Frontal cortex (tissue), 4 donors: ENCODE measurements at places on chromosomes 5 and 9. TPM values are rescaled to one million over a fixed set of nuclear protein-coding genes. Genes with fewer than 3 reads are reported as not detected.

DNA sequence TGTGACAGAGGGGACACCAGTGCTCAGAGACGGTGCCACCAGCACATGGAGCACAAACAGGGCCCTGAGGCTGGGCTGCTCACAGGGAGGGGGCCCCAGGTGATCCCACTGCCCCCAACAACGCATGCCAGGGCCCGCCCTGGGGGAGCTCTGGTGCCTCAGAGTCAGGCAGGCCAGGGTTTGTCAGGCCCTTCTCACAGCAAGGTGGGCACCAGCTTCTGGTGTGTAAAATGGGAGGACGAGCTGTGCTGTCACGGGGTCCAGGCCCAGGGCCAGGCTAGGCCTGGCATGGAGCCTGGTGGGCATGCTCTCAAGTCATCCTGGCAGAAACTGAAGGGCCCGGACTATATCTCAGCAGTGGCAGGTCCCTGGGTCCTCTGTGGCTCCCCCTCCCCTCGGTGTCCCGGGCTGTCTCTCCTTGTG, 34.5 kb downstream of the PRRT1B start:
- no peak for DNase-seq

Gene BAAT
- total RNA-seq: under 0.01 TPM

Gene SEMA6A
- total RNA-seq: 15.5 TPM

Gene ARL14EPL
- total RNA-seq: not detected

Gene FBP2
- not detected for total RNA-seq

Gene LHX2
- 73.0 TPM for total RNA-seq

GRCh38 chr5:179906294-179906794, 1.4 kb downstream of the TBC1D9B start:
- DNase-seq: no peak

- DNase-seq: no peak
Observed at GRCh38 chr5:28084069-28084468, 1045.7 kb upstream of the CDH9 start.

Gene GARIN3
- total RNA-seq: not detected

DNA sequence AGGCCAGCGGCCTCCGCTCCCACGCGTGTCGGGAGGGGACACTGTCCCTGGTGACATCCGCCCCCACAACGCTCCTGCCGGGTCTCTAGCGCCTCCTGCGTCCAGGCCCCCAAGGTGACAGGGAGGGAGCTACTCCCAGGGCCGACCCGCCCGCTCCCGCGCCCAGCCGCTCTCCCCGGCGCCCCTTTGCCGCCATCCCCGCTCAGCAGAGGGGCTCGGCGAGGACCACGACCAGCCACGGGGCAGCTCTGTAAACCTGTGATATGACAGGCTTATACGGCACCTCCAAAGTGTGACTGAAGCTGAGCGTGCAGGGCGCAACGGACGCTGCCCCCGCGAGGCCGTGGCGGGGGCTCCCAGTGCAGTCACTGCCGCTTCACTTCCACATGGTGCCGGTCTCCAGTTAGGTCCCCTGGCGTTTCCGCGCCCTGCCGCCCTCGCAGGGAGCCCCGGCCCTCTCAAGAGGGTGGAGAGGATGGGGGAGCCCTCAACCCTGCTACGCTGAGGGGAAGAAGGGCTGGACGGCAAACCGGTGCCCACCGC, 978 bp upstream of the ADCY2 start:
- no peak for DNase-seq

DNA sequence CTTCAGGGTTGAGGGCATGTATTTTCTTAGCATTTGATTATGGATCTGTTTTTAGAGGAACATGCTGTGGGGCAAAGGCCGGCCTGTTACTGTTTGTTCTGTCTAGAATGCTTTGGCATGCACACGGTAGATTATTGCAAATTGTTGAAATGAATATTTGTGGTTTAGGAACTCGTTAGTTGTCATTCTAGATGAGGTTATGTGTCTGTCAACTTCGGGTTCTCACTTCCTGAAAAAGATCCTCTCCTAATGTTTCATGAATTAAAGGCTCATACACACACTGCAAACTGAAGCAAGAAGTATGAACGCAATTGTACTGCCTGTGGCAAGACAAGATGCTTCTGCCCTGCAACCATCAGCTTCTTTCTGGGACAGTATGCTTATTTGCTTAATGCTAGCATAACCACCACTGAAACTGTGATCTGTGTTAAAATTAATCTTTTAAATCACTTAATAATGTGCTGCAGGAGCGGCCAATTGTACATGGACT, 99.6 kb downstream of the BASP1 start:
- no peak for DNase-seq

GRCh38 chr9:131754846-131755245, 15.0 kb upstream of the RAPGEF1 start:
- DNase-seq: no peak

DNA sequence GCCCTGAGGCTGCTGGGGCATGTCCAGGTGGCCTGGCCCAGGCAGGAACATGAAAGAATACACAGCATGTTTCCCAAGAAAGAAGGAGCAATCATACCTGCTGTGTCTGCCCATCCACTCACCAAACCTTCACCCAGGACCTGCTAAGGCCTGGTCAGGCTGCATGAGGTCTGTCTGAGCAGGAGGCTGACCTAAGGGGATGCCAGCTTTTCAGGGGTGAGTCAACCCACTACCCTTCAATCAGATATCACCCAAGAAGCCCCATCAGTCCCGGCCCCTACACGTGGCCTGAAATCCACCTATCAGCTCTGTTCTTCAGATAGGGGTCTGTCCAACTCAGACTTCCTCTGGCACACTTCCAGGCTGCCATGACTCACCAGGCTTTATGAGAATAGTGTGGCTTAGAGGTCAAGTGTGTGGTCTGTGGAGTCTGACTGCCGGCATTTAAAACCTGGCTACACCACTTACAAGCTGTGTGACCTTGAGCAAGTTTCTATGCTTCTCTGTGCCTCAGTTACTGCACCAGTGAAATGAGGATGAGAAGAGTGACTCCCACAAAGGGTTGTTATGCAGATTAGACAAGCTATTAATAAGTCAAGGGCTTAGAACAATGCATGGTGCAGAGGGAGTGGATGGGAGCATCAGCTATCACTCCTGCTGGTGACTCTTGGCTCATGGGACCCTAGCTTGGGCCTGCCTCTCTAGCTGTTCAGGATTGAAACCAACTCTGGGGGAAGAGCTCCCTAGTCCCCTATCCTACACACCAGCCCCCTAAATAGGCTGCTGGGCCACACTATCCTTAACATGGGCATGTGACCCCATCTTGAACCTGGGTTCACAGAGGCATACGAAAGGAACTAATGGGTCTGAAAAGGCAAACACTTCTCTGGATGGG, 130.3 kb downstream of the PAX5 start:
- DNase-seq: no peak

Gene IL9
- total RNA-seq: not detected

DNA sequence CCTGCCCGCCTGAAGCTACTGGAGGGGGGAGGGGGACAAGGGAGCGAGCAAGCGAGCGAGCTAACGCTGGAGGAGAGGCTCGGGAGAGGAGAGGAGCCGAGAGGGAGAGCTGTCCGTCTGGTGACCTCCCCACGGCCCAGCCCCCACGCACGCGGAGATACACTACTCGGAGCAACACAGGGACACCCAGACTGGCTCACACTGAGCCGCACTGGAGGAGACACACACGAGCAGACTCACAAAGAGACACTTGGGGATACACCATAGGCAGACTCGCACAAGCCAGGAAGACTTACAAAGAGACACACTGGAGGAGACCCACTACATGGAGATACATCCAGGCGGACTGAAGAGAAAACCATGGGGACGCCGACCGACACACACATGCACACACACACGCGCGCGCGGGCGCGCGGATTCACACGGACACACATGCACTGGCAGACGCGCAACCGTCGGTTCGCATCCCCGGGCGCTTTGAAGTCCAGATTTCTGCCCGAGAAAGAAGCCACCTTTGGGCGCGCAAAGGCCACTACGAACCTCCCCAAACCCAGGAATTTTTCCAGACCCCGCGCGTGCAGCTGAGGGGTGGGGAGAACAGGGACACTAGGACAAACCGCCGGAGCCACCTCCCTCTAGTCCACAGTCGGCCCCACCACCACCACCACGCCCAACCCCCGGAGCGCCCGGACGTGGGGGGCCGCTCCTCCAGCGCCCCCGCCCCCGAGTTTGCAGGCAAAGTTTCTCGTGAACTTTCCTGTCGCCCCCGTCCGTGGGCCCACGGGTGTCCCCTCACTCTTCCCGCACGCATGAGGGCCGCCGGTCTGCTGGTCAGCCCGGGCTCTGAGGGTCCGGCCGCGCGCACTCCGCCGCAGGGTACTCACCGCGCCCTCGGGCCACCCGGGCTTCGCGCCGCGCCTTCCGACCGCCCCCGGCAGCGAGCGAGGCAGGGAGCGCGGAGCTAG, 571 bp downstream of the CNTFR start:
- DNase-seq: no peak

Gene GLRA1
- total RNA-seq: under 0.01 TPM

Gene GRM6
- under 0.01 TPM for total RNA-seq

GRCh38 chr5:15904899-15905830, 274.4 kb downstream of the MARCHF11 start:
- no peak for DNase-seq

GRCh38 chr5:159735749-159736660, 180.3 kb upstream of the ADRA1B start:
- DNase-seq: no peak

- no peak for DNase-seq
Observed at GRCh38 chr9:99607842-99608448, 213.7 kb upstream of the NR4A3 start.

Gene WNT8A
- 0.82 TPM for total RNA-seq

DNA sequence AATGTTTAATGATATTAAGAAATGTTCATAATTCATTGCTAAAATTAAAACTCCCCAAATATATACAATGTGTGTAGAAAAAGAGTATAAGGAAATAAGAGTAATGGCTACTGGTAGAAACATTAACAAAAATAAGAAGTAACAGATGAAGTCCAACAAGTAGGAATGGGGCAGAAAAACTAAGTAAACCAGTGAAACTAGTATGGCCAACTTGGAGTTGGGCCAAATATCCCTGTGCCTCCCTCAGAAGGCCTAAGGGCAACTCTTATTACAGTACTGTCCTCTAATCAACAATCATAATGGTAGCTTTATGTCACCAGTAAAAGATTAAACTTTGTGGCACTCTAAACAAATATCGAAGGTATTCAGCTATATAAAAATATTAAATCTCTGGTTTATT, 93.5 kb downstream of the SSBP2 start:
- DNase-seq: no peak

GRCh38 chr9:5427005-5427404, 10.7 kb downstream of the PLGRKT start:
- DNase-seq: no peak

DNA sequence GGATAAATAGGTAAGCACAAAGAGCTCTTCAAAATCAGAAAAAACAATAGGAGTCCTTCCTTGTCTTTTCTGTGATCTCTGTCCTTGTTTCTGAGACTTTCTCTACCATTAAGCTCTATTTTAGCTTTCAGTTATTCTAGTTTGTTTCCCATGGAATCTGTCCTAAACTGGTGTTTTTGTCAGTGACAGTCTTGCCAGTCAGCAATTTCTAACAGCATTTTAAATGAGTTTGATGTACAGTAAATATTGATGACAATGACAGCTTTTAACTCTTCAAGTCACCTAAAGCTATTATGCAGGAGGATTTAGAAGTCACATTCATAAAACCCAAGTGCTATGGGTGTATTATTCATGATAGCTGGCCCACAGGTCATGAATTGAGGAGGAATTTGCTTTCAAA, 17.9 kb downstream of the TIGD6 start:
- no peak for DNase-seq

GRCh38 chr5:118723021-118723338, 265.4 kb downstream of the DTWD2 start:
- no peak for DNase-seq

GRCh38 chr9:4750023-4750673, 9.1 kb upstream of the AK3 start:
- DNase-seq: no peak

Gene HAPLN1
- 5.7 TPM for total RNA-seq

Gene GFRA3
- total RNA-seq: not detected

- no peak for DNase-seq
Observed at GRCh38 chr5:65926893-65927292, 518 bp downstream of the ERBIN start.

DNA sequence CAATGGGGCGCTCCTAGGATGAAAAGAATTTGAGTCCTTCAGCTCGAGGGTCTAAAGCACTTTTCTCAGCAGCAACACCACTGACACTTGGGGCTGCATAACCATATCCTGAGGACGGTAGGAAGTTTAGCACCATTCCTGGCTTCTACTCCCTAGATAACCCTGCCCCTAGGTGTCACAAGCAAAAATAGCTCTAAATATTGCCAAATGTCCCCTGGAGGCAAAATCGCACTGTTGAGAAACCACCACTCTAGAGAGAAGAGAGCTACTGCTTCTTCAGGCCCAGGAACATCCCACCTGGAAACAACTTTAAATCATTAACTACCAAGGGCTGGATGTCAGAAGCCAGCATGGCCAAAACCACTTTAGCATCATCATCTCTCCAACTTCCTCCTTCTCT, 29.8 kb downstream of the MYO10 start:
- no peak for DNase-seq

DNA sequence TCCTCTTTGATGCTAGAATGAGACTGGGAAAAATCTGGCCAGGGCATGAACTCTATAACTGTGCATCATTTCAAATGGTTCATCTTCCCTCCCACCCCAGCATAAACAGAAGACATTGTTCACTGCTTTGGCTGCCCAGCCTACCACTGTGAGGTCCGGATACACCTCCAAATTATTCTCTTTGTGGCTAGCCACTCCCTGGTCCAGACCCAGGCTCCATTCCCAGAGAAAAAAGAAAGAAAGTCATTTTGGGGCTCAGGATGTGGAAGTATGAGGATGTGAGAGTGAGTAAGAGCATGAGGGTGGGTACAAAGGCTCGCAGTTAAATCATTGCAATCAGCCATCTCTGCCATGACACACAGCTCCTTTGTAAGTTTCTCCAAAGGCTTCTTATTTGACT, 559.2 kb downstream of the PSAT1 start:
- no peak for DNase-seq

GRCh38 chr5:132489051-132489770, 1.4 kb downstream of the IRF1 start:
- no peak for DNase-seq

Gene FGF10
- total RNA-seq: 2.4 TPM

GRCh38 chr9:124814164-124814535, 37.2 kb downstream of the OLFML2A start:
- DNase-seq: no peak

- no peak for DNase-seq
Observed at GRCh38 chr9:84850830-84851392, 181.4 kb downstream of the NTRK2 start.

Gene BTNL3
- not detected for total RNA-seq

Gene FGFR4
- 1.2 TPM for total RNA-seq

- DNase-seq: no peak
Observed at GRCh38 chr9:109046346-109046745, 33.0 kb upstream of the CTNNAL1 start.

Gene PLPP7
- total RNA-seq: 6.1 TPM

Gene NDOR1
- 3.3 TPM for total RNA-seq

Gene OCLN
- total RNA-seq: 3.7 TPM

Gene FBXL7
- total RNA-seq: 1.2 TPM

Gene CERCAM
- total RNA-seq: 10.2 TPM

DNA sequence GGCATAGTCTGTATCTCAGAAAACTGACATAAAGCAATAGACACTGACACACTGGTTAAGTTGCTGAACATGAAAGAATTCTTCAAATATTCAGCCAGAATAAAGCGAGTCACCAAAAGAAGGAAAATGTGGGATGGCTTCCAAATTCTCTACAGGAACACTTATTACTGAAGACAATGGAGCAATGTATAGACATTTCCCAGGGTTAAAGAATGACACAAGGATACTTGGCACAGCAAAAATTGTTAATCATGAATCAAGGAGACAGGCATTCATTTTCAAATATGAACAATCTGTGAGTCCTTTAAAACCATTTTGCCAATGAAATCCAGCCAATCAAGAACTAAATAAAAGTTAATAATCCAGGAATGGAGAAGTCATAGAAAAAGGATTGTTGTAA, 92.5 kb downstream of the MTX3 start:
- DNase-seq: no peak
